ENCODE measurements at places on chromosomes 2 and 18. TPM values are rescaled to one million over a fixed set of nuclear protein-coding genes. Genes with fewer than 3 reads are reported as not detected.

DAW1 gene
- not detected for total RNA-seq

GDF7 gene
- total RNA-seq, result under 0.01 TPM

CXCR1 gene
- not detected for total RNA-seq

SFTPB gene
- not detected for total RNA-seq

ITGA4 gene
- total RNA-seq, result 9.0 TPM
